GM04503 (cell line): ENCODE measurements at places on chromosomes 1 and 21.

DNA sequence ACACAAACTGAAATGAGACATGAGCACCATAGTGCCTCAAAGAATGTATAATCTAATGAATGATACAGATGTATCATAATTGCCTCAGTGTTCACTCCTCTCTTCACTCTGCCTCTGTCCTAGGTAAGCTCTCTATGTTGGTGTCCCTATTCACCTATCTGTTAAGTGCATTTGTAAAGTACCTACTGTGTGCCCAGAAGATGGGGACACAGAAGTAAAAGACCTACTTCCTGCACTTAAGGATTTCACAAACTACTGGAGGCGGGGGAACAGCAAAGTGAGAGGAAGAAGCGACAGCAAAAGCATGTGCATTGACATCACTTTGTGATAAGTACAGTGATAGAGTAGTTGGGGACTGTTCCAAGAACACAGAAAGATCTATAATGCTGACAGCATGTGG, 18.1 kb downstream of the RD3 start:
- no peak for DNase-seq

DNA sequence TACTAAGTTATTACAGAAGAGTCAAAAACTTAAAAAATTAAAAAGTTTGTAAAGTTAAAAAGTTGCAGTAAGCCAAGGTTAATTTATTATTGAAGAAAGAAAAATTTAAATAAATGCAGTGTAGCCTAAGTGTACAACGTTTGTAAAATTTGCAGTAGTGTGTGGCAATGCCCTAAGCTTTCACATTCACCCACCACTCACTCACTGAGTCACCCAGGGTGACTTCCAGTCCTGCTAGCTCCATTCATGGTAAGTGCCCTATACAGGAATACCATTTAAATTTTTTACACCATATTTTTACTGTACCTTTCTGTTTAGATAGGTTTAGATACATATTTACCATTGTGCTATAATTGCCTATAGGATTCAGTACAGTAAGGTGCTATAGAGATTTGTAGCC, 88.6 kb downstream of the CTH start:
- no peak for DNase-seq

DNA sequence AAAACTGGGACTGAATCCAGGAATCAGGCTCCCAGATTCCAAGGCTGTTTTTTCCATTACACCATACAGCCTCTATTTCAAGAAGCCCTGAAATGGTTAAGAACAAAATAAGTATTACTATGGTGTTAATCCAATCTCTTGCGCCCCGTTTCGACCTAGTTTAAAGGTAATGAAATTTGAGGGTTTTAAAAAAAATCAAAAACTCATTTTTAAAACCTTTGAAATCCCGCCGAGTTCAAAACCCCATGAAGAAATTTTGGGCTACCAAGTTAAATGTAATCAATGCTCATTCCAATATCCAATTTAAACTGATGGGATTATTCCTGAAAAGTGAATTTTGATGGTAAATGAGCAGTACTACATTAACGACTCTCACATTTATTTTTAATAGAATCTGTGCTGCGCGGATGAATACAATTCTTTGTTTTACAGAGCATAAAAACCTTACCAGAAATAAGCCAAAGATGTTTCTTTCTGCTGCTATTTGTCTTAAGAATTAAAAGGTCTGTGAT, 767 bp upstream of the EGLN1 start:
- DNase-seq = no peak

DNA sequence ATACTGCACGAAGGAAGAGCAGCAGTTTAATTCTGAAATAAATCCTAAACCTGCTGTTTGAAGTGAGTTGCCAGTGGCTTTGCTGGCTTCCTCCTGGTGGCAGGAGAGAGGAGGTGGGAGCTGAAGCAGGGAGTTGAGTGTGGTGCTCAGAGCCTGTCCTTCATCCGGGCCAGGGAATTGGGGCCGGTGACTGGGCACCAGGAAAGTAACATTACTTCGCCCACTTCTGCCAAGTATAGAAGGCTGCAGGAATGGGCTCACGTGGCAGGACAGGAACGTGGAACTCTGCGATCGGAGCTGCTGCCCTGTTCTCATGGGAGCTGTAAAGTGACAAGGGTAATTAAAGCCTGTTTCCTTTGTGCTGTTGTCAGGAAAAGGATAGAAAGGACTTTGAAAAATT, 8.7 kb downstream of the TOR3A start:
- DNase-seq = no peak

- DNase-seq = no peak
These were observed 165.5 kb downstream of the PLPPR4 start for GRCh38 chr1:99429754-99430153.

DNA sequence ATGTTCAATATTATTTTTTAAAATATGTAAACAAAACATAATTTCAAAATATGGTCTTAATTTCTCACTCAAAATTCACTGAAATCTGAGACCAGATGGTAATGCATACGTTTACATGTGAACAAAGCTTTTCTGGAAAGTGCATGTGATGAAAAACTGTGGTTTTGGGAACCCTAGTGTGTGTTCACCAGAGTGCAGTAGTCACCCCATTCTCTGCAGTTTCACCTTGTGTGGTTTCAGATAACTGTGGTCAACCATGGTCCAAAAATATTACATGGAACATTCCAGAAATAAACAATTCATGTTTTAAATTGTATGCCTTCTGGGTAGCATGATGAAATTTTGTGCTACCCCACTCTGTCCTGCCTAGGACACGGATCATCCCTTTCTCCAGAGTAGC, 2021.9 kb downstream of the MRPL39 start:
- DNase-seq = no peak

- no peak for DNase-seq
These were observed 1038.3 kb downstream of the KCNT2 start for GRCh38 chr1:195569934-195570333.

- DNase-seq = no peak
These were observed 23.4 kb downstream of the KRTAP19-8 start for GRCh38 chr21:31014891-31015290.

DNA sequence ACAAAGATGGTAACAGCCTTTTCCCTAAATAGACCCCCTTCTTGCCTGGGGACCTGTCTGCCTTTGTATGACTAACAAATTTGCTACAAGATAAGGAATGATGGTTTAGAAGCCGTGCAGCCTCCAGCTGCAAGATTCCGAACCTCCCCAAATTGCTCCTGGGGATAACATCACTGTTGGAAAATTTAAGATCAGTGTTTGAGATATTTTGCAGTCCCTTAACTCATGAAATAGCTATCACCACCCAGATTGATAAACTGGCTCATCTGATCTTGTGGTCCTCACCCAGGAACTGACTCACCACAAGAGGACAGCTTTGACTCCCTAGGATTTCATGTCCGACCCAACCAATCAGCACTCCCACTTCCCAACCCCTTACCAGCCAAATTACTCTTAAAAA, 254.7 kb downstream of the USH2A start:
- no peak for DNase-seq

DNA sequence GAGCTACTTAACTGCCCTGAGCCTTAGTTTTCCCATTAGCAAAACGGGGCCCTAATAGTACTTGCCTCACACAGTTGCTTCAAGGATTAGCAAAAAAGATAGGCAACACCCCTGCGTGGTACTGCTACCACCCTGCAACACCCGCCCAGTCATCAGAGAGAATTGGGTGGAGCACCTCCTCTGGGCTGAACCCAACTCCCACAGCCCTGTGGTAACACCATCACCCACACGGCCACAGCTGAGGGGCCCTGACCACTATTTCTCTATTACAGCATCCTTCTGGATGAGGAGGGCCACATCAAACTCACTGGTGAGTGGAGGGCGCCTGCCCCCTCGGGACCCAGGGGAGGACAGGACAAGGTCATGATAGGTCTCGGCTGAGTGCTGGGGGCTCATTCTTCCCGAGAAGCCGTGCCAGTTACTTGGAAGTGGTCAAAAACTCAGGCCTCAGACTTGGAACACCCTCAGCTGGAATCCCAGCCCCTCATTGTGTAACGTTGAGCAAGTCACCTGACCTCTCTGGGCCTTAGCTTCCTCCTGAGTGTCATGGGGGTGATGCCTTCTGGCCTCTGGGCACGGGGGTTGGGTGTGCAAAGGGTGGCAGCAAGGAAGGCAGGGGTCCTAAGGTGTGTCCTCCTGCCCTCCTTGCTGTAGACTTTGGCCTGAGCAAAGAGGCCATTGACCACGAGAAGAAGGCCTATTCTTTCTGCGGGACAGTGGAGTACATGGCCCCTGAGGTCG, 24.6 kb downstream of the RPS6KA1 start:
- DNase-seq = no peak

- no peak for DNase-seq
These were observed 227.9 kb downstream of the KCNH1 start for GRCh38 chr1:210905944-210906453.

GRCh38 chr1:93348104-93348728, 2.5 kb downstream of the DR1 start:
- no peak for DNase-seq
